ENCODE measurements at places on chromosomes 16 and 17.

DNA sequence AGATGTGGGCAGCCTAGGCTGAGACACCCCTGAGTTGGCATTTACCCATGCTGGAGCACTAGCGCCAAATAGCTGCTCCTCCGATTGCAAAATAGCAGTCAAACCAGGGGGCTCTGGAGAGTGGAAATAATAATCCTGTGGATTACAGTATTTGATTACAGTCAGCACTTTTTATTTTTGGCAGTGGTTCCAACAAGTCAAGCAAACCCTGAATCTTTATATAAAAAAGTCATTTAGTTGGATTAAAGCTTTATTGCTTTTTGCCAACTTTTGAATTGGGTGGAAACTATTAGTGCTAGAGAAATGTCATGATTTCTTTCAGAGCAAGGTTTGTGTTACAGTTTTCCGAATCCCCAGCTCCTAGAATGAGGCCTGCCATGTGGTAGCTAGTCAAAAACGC, 99.3 kb upstream of the FAM20A start:
- no peak for DNase-seq

GRCh38 chr17:1590029-1590746, 27.6 kb upstream of the PITPNA start:
- DNase-seq, result no peak

DNA sequence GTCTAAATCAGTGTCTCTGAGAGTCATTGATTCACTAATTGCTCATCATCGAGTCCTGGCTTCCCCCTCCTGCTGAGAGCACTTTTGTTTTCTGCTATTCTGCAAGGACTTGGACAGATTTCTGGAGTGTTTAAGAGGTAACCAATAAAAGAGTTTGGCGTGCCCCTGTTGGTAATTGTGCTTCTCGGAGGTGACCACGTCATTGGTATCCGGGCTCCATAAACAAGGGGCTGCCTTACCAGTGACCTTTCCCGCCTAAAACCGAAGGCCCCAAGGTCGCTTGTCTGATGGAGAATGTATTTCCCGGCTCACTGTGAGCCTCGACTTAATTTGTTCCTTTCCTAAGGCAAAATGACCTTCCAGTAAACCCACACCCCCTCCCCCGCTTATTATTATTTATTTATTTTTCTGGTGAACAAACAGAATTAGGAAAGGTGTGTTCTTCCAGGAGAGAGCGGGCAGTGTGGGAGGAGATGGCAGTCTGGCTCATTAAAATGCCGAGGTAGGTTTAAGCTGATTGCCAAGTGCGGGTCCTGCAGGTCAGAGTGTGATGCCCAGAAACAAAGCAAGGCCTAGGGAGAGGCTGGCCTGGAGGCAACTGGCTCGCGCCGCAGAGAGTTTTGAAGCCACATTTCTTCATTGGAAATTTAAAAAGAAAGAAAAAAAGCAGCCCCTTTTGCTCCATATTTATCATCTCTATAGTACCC, 30.2 kb downstream of the MSI2 start:
- DNase-seq, result no peak

DNA sequence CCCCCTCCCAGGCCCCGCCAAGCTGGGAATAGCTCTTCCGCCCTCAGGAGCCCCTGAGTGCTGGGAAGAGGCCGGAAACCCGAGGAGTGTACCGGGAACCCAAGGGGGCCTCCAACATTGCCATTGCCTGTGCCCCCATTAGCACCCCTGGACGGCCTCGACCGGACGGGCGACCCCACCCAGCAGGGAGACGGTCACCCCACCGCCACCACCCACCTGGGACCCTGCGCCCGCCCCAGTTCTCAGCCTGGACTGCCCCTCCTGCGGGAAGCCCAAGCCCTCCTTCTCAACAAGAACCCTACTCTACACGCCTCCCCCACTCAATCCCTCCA, 2.0 kb downstream of the CARHSP1 start:
- DNase-seq, result no peak

DNA sequence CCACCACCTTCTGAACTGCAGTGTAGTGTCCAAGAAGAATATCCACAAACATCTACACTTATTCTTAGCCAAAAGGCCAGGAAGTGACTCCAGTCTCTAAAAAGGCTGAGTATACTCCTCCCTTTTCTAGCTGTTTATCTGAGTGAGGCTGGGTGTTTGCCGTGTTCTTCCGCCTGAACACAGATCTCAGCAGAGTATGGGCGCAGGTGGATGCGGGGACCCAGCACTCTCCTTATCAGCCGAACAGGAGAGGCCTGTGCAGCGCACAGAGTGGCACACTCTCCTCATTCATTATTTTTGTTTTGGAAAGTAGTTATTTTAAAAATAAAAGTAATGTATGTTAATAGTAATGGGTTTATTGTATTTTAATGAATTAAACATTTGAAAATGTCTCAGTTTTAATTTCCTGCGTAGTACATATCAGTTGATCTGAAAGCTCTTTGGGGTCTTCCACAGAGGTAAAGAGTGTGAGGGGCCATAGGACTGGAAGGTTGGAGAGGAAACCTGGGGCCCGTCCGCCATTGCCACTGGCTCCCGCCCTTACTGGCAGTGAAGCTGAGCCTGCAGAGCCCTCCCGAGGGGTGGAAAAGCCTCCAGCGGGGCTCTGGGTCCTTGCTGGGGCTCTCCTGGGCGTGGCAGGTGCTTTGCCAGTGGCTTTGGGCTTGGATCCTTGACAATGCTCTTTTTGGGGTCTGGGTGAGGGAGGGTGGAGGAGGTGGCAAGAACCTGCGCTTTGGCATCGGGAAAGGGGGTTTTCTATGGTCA, 53.8 kb downstream of the PDPK1 start:
- DNase-seq, result no peak

DNA sequence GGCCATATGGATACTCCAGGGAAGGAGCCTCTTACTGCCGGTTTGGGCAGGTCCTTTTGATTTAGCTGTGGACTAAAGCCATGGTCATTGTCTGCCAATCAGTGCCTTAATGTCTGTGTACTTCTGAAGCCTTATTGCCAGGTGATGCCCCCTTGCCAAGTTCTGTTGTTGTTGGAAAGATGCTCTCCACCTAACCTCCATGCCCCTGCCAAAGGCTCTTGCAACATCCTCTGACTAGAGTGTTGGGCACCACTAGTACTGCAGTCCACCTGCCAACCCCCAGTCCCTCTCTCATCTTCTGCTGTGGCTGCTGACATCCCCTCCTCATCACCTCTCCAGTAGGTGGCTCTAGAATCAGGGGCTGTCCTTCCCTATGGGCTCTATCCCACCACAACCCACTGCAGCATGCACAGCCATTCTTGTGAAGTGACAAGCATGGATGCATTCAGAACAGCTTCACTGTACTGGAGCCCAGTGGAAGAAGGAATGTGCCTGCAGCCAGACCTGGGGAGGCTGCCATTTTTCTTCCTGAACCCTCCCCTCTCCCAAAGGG, 375.3 kb upstream of the CDH5 start:
- no peak for DNase-seq

- no peak for DNase-seq
These were observed 47.9 kb downstream of the NOG start for GRCh38 chr17:56641373-56641772.

DNA sequence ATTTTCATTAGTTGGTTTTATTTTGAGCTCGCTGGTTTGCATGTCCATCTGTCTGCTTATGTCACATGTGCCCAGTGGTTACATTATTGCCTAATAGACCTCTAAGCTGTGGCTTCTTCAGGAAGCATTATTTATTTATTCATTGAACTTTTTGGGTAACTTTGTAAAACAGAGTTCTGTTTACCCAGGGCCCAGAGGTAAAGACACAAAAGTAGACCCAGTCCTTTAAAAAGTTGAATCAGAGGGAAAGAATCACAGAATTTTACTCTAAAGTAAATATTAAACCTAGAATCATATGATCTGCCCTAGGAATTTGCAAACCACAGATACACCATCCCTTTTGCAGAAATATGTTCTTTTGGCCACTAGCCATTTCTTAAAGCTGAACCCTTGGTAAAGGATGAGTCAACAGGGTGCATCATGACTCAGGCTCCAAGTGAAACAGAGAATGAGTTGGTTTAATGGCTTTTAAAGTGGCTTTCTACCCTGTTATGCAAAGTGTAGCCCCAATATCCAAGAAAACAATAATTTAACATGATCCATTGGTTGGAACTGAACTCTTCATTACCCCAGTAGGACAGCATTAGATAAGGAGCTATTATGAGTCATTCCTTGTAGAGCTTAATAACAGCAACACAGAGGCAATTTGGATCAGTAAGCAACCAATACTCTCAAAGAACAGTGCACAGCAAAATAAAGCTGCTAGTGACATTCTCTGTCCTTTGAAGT, 236.3 kb downstream of the KCNJ2 start:
- no peak for DNase-seq

Measured in vagina (tissue), 2 donors.